ENCODE measurements at places on chromosomes 5 and 9.
A peak's percentile ranks its signal among the peaks of the same experiment; 100 is the strongest.

DNA sequence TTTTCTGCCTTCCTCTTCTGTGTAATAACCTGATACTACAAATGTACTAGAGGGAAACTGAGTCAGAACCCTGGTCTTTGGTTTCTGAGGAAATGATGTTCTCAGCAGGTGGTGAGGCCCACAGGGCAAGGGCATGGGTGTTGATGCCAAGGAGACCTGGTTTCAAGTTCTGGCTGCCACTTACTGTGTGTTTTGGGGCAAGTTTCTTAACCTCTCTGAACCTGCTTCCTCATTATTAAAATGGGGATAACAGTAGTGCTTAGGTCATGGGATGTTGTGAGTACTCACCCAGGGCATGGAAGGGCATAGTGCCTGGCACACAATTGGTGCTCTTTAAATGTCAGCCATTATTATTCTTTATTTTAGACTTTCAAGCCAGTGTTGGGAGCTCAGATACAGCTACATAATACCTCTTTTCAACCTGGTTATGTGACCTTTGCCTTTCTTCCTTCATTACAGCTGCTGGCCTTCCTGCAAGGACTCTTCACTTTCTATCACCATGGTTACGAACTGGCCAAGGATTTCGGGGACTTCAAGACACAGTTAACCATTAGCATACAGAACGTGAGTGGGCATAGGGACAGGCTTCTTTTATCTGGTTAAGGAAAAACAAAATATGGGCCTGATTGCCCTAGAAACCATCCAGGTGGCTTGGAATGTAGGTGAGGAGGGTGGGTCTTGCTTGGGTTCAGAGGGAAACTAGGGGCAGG lies 131.5 kb downstream of the ARHGAP26 start:
- DNase-seq = peak; percentile 25

GRCh38 chr5:147688656-147689356 lies 93.7 kb downstream of the JAKMIP2 start:
- DNase-seq = no peak

GRCh38 chr5:53200306-53200705 lies 90.7 kb upstream of the MOCS2 start:
- no peak for DNase-seq

DNA sequence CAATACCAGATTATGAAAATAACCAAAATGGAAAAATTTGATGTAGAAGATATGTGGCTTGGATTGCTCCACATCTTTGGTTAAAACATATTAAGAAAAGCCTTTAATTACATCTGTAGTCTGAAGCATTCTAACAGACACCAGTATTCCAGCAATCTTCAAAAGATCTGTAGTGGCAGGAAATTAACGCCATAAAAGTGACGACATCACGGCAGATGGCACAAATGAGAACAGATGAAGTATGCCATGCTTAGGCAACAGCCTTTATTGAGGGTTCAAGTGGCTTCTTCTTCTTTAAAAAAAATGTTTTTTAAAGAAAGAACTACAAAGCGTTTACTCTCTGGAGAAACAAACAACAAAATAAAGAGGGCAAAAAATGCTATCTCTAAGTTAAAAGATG lies 164.2 kb downstream of the MEF2C start:
- no peak for DNase-seq

DNA sequence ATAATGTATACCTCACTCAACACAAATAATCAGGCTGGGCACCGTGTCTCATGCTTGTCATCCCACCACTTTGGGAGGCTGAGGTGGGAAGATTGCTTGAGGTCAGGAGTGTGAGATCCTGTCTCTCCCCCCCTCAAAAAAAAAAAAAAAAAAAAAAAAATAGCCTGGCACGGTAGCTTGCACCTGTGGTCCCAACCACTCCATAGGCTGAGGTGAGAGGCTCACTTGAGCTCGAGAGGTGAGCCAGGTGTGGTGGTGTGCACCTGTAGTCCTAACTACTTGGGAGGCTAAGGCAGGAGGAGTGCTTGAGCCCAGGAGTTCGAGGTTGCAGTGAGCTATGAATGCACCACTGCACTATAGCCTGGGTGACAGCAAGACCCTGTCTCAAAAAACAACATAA lies 9.6 kb upstream of the ETF1 start:
- DNase-seq = no peak

All from neural progenitor cell (in vitro differentiated cells).